ENCODE measurements at places on chromosomes 12 and 14.

- DNase-seq: peak; percentile 28
Measured at GRCh38 chr14:89304972-89305703, 111.9 kb downstream of the FOXN3 start.

- no peak for DNase-seq
Measured at GRCh38 chr12:55676707-55677106, 31.0 kb downstream of the ITGA7 start.

DNA sequence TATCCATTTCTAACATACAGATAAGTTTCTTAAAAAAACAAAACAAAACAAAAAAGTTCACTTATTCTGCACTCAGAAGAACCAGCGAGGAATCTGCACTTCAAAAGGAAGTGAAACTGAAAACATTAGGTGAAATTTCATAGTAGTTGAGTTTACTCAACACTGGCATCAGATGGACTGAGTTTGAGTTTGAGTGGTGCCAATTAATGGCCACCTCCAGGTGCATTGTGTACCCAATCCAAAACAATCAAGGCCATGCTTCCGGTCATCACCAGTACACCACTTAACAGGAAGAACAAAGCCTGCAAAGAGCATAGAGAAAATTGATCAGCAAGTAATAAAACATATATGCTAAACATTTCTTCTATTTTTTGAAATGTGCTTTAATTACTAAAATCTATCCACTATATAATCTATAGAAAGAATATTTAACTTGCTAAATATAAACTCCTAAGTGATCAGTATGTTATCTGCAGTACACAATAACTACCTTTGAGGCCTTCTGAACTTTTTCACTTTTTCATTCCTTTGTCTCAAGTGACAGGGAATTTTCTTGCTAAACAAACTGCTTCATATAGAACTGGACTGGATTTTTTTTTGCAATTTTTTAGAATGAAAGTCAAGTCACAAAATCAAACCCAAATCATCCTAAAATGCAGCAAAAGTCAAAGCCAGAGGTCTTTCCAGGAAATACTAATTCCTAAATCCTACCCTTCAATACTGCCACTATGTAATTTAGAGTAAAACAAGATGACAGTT lies 11.5 kb downstream of the SLC38A2 start:
- DNase-seq: no peak

- no peak for DNase-seq
Measured at GRCh38 chr12:63897931-63898330, 53.4 kb downstream of the SRGAP1 start.
